ENCODE measurements at places on chromosomes 3 and 15.

GRCh38 chr3:178964551-178964950, 107.1 kb downstream of the ZMAT3 start:
- no peaks in the 10 kb centered on the region for H3K27me3 ChIP-seq
- peaks cover 10% of the 10 kb centered on the region for H3K4me1 ChIP-seq
- H3K36me3 ChIP-seq, result no peaks in the 10 kb centered on the region
- no peak overlapping the region for H3K4me3 ChIP-seq
- DNase-seq, result no peak

DNA sequence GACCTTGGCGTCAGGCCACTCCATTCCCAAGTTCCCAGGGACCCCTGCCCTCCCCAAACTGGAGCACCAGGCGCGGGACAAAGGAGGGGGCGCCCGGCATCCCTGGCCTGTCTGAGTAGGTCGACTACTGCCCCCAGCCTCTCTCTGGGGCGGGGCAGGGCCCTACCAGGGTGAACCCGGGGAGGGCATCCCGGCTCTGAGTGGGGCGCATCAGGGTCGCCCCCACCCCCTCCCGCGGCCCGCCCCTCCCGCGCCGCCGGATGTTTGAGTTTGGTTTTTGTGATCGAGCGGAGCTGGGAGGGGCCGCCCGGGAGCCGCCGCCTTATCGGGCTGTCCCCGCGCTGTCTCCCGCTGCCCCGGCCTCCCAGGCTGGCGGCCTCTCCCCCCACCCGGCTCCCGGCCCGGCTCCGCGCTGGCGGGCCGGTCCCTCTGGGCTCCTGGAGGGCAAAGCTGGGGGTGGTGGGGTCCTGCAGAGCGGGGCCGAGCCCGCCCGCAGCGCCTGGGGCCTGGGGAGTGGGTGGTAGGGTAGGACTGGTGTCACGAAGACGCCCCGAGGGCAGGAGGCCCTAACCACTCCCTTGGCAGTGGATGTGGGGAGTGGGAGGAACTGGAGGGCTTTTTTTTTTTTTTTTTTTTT, 47.2 kb upstream of the SMAD6 start:
- no peak for DNase-seq
- H3K4me3 ChIP-seq, result no peak overlapping the region
- no peaks in the 10 kb centered on the region for H3K36me3 ChIP-seq
- H3K27ac ChIP-seq, result no peak overlapping the region
- no peaks in the 10 kb centered on the region for H3K4me1 ChIP-seq

- no peaks in the 10 kb centered on the region for H3K4me1 ChIP-seq
- H3K27ac ChIP-seq, result no peak overlapping the region
- H3K36me3 ChIP-seq, result no peaks in the 10 kb centered on the region
- no peak for DNase-seq
Observed at GRCh38 chr3:11001658-11002021, 9.1 kb downstream of the SLC6A1 start.

- H3K4me3 ChIP-seq, result no peak overlapping the region
- H3K27ac ChIP-seq, result no peak overlapping the region
- no peaks in the 10 kb centered on the region for H3K36me3 ChIP-seq
- H3K4me1 ChIP-seq, result no peaks in the 10 kb centered on the region
Observed at GRCh38 chr15:59797756-59798604, 108.9 kb upstream of the BNIP2 start.

DNA sequence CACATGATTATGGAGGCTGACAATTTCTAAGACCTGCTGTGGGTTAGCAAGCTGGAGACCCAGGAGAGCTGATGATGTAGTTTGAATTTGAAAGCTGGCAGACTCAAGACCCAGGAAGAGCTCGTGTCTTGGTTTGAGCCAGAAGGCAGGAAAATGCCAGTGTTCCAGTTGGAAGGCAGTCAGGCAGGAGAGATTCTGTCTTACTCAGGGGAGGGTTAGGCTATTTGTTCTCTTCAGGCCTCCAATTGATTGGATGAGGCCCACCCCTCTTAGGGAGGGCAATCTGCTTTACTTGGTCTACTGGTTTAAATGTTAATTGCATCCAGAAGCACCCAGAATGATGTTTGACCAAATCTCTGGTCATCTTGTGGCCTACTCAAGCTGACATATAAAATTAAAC, 40.4 kb upstream of the IGF2BP2 start:
- no peak overlapping the region for H3K27ac ChIP-seq
- no peaks in the 10 kb centered on the region for H3K36me3 ChIP-seq
- H3K4me1 ChIP-seq, result no peaks in the 10 kb centered on the region
- no peak overlapping the region for H3K4me3 ChIP-seq

DNA sequence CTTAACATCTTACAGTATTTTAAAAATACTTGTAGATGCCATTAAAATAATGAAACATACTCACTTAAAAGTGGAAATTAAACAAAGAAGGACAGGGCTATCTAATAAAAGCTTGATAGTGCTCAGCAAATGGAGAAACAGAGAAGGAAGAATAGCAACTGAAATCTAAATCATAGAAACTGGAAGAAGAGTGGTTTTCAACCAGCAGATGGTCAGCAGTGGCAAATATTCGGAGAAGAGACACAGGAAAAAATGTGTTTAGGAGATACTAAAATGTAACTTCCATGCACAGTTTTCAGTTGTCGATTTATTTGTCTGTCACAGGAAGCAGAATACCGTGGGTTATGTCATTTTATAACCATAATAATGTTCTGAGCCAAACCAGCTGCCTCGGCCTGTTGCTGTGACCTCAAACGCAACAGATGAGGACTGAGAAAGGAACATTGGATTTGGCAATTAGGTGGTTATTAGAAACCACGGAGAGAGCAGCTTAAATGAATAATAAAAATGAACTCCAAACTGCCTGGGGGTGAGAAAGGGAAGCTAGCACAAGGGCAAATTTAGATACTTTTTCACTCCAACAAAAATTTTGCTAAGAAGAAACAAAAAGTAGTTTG, 246.6 kb upstream of the KCNMB2 start:
- no peak for DNase-seq
- H3K36me3 ChIP-seq, result no peaks in the 10 kb centered on the region
- H3K4me1 ChIP-seq, result no peaks in the 10 kb centered on the region
- H3K4me3 ChIP-seq, result no peak overlapping the region

GRCh38 chr15:84953136-84953535, 28.5 kb upstream of the PDE8A start:
- no peak for DNase-seq
- H3K27ac ChIP-seq, result no peak overlapping the region
- H3K4me1 ChIP-seq, result peaks cover 4% of the 10 kb centered on the region
- H3K27me3 ChIP-seq, result no peaks in the 10 kb centered on the region
- no peaks in the 10 kb centered on the region for H3K36me3 ChIP-seq

DNA sequence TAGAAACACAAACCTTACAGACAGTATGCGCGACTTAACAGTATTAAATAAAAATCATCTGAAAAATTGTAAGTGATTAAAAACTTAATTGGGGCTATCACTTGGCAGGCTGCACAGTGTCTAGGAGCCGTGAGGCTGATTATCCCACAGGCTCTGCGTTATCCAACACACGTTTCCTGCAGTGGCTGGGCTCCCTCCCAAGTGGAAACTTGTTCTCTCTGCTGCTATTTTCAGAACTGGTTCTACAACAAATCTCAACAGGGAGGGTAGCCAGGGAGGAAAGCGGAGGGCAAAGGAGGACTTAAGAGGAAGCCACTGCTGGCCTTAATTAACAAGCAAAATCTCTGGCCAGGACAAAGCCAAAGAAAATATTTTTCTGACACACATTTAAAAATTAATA, 555.2 kb downstream of the MAGI1 start:
- peak overlapping the region; percentile 14 for H3K4me3 ChIP-seq
- peak overlapping the region; percentile 69 for H3K27ac ChIP-seq
- H3K27me3 ChIP-seq, result no peaks in the 10 kb centered on the region
- peaks cover 61% of the 10 kb centered on the region for H3K4me1 ChIP-seq
- H3K36me3 ChIP-seq, result no peaks in the 10 kb centered on the region

DNA sequence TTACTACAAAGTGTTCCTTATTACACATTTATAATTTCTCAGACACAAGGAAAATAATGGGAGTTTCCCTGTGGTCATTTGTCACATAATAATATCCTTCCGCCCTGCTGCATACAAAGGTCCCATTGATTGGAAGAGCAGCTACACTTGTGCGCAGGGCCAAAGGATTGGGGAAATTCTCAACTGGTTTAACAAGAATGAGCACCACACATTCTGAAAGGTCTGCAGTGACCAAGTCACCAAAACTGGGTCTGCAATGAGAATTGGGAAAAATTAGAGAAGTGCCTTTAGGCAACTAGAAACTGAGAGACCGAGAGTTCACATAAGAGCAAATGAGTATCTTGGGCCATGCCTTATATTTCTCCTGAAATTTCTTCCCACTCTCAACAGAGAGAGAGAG, 98.2 kb upstream of the NR2F2 start:
- no peak overlapping the region for H3K27ac ChIP-seq
- no peak overlapping the region for H3K4me3 ChIP-seq
- H3K4me1 ChIP-seq, result no peaks in the 10 kb centered on the region
- DNase-seq, result no peak

DNA sequence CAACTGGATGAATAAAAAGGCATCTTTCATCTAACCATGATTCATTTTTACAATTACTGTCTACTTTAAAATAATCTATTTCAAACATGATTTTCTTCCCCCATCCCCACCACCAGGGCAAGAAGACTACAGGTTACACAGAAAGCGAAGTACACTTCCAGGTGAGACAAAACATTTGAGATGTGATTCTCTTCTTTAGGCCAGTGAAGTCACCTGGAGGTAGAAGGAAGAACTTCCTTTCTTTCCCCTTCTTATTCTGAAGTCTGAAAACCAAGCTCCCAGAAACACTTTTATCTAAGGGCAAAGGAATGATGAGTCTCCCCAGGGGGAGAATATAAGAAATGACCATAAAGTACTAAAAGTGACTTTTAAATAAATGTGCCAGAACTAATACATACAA, 36.7 kb downstream of the SHQ1 start:
- H3K27me3 ChIP-seq, result no peaks in the 10 kb centered on the region
- no peak for DNase-seq
- H3K4me3 ChIP-seq, result no peak overlapping the region

DNA sequence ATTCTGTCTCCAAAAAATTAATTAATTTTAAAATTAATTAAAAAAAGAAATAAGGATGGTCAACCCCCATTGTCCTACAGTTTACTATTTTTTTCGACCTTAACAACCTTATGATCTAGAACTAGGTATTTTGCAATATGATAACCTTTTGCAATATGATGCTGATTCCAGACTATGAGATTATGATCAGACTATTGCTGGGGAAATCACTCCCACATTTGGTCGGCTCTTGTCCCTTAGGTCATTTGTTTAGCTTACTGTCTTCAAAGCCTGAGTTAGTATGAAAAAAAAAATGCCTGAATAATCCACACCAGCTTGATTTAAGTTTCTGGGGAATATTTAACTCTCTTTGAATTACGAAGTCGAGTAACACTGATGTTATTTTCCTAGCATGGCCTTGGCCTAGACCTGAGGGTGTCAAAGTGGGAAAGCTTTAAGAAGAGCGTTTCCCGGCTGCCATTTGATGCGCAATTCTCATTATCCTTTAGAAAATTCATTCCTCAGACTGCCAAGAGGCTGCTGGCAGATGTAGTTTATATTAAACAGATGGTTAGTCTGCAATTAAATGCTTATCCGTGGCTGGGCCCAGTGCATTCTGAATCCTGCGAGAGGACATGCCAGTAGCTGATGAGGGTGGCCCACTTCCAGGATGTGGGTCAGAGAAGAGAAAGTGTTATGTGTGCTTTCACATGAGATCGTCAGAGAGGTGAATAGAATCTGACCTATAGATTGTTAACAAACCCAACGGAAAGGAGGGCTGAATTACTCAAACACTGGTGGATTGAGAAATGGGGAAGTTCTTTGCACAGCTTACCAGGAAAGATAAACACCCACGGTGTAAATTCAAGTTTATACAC, 496.0 kb upstream of the THBS1 start:
- H3K4me3 ChIP-seq, result no peak overlapping the region
- no peak overlapping the region for H3K27ac ChIP-seq
- H3K4me1 ChIP-seq, result no peaks in the 10 kb centered on the region
- no peak for DNase-seq

- no peaks in the 10 kb centered on the region for H3K4me1 ChIP-seq
- H3K27me3 ChIP-seq, result no peaks in the 10 kb centered on the region
- no peak overlapping the region for H3K27ac ChIP-seq
- H3K36me3 ChIP-seq, result no peaks in the 10 kb centered on the region
- H3K4me3 ChIP-seq, result no peak overlapping the region
Observed at GRCh38 chr15:50107591-50108408, 11.2 kb downstream of the ATP8B4 start.

DNA sequence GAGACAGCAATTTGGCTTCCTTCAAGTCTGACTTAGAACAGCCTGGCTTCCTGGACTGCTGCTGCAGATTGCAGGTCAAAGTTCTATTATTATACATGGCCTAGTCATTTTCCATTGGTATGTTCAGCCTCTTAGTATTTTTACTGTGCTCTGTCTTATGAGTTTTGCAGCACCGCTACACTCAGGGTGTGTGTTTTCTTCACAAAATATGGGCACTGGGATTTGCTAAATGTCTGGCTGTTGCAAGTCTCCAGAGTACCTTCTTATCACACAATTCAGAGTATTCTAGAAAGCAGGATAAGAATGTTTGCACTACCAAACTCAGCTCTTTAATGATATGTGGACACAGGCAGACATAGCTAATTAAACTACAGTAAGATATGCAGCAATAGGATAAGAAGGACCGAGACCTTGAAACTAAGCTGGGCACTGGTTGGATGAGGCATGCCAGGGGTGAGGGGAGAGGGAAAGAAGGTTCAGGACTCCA, 203.0 kb upstream of the PDZRN3 start:
- no peaks in the 10 kb centered on the region for H3K27me3 ChIP-seq
- DNase-seq, result no peak
- H3K27ac ChIP-seq, result peak overlapping the region; percentile 48
- no peaks in the 10 kb centered on the region for H3K36me3 ChIP-seq
- no peak overlapping the region for H3K4me3 ChIP-seq

DNA sequence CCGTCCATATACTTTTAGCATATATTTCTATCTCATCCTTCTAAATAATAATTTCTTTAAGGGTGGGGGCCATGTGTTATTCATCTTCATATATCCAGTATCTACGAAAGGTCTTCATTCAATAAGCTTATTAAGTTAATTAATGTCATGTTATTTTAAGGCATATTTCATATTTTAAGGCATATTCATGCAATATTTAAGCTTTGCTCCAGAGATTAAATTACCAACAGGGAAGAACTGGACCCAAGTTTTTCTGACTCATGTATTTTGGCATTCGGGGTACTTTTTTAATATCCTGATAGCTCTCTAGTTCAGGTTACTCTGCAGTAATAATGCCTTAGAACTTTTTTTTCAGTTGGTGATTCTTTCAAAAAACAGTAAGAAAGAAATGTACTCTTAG, 27.4 kb downstream of the PHC3 start:
- H3K27me3 ChIP-seq, result no peaks in the 10 kb centered on the region
- no peak overlapping the region for H3K27ac ChIP-seq
- H3K36me3 ChIP-seq, result no peaks in the 10 kb centered on the region
- DNase-seq, result no peak

Measured in gastrocnemius medialis (tissue), 4 donors.